ENCODE measurements at places on chromosomes 12 and 14.

DNA sequence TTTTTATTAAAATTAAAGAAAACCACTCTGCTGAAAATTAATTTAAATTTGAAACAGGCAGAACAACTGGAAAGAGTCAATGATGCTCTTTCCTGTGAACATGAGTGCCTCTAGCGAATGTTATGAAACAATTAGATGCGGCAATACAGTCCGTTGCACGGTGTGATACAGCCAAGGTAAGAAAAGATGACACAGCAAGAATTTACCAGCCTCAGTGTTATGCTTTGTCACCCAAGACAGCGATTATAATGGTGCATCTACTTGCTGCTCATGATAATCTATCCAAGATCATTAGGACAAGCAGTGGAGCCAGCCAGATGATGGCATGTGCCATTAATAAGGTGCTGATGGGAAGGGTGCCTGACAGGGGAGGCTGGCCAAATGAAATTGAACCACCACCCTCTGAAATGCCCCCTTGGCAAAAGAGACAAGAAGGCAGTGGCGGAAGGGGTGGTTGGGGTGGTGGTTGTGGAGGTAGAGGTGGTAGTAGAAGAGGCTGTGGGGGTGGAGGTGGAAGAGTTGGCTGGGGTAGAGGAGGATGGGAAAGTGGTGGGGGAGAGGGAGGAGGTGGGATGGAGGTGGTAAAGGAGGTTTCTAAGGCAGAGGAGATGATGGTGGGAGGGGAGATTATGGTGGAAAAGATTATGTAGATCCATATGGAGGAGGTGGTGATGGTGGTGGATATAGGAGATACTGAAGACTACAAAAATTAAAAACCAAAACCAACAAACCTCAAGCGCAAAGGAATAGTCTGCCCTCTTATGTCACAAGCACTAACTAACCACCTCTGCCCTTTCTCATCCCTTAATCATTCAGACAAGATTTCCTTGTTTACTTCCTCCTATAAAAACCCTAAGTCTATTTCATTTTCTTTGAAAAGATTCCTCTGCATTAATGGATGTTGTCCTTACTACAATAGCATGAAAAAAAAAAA, 4.0 kb upstream of the RESF1 start:
- no peak for DNase-seq

DNA sequence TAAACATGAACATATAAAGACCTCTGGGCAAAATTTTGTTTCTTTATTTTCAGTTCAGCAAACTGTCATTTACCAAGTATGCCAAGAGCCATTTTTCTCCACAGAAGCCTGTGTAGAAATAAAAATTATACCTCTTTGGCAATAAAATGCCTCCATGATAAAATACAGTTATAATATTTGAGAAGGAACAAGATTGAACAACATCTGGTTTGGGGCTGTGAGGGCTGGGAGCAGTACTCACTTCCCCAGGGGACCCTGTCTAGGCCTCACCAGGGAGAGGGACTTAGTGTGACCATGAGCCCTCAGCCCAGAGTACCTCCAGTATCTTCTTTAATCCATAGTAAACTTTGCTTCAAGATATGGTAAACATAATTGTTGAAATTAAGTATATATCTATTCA, 65.1 kb downstream of the DAAM1 start:
- no peak for DNase-seq

DNA sequence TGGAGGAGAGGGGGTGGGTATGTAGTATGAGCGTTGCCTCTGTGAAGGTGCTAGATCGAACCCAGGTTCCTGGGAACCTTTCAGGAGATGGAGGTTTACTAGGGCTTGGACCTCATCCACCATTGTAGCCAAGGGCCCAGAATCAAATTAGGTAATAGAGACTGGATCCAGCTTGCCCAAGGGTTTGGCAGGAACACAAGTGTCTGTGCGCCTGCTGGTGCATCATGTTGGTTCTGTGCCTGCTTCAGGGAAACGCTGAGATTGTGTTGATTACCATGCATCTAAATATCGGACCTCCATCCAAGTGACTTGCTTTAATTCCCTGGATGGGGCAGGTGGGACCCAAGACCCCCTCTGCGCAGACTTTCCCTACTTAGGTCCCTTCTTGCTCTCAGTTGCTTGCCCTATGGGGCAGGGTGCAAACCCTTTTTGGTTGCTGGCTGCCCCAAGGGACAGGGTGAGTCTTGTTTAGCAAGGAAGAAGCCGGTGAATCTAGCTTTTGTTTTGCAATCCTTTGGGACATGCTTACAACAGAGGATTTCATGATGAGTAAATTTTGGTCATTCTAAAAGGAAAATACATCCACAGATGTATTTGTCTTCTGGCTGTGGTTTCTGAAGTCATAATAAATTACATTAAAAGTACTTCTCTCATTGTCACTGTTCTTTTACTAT, 189.8 kb upstream of the PRICKLE1 start:
- DNase-seq = no peak

DNA sequence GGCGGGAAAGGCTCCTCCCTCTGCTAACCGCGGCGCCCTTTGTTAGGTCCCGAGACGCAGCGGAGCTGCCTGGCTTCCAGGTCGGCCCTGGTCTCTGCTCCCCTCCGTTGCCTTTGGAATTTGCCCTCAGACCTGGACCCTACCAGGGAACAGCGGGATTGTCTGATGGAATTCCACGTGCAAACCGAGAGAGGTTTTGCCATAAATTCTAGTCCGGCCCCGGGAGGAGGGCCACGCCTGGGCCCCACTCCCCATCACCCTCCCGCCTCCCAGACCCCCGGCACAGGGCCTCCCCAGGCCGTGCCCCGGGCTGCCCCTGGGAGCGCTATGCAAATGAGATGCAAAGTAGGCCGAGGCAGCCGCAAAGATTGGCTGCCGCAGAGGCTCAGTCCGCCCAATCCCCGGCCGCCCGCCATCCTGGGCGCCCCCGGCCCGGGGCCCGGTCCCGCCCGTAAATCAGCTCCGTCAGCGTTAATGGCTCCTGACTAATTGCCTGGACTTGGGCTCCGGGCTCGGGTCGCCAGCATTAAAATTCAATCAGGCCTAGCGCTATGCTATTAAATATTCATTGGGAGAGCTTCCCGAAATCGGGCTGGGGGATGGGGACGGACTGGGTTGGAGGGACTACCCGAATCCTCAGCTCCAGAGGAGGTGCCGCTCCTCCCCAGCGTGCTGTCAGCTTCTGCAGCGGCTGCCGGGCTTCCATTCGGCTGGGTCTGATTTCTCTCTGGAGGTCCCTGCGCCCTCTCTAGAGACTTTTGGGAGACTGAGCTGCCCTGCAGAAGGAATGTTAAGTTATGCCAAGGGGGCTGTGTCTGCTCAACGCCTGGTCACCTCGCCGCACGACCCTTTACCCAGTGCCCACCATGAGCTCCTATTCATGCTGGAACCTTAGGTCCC, 15.7 kb upstream of the FIGNL2 start:
- DNase-seq = no peak

DNA sequence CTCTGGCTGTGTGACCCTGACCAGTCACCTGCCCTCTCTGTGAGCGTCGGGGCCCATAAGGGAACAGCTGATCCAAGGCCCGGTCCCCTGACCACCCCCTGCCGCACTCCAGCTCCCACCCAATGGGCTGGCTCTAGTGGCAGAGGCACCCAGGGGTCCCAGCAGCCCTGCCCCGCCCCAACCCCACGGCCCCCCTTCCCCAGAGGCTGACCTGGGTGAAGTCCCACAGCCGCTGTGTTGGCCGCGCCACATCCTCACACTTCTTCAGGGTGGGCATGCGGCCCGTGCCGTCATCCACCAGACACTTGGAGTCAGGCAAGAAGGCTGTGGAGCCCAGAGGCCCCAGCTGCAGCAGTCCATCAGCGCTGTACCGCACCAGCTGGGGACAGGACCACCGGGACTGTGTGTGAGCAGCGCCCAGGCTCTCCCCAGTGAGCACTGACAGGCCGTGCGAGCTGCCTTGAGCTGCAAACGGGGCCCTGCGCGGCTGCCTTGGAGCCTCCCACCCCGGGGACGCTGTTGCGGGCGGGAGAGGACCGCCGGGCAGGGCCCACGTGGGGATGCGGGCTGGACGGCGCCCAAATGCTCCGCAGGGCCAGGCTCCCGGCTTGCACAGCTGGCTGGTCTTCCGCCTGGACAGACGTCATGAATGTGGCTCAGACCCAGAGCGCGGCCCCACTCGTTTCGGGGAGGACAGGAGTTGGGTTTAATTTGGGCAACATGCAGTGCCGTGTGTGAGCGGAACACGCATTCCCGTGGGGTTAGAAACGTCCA, 53.5 kb downstream of the NOC4L start:
- no peak for DNase-seq

DNA sequence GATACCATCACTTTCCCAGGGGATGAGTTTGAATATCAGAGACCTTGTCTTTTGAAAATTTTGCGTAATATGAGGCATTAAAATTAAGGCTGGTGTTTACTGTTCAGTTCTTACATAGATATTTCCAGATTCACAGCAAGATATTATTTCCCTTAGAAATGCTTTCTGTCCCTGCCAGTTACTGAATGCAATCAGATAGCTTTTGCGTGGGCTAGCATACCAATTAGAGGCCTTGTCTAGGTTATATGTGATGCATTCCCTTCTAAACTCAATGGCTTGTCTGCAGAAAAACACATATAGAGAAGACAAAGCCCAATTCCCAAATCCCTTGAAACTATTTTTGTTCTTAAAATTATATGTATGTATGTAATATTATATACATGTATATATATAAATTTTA, 167.8 kb downstream of the RMST start:
- no peak for DNase-seq

GRCh38 chr12:116366824-116367223, 89.3 kb upstream of the MED13L start:
- no peak for DNase-seq

- DNase-seq = no peak
Measured at GRCh38 chr14:52599974-52600373, 47.3 kb downstream of the GPR137C start.

GRCh38 chr12:107554941-107555340, 130.7 kb upstream of the PWP1 start:
- DNase-seq = no peak
